Activated effector memory CD4-positive, alpha-beta T cell treated with anti-CD3 and anti-CD28 coated beads, Interleukin-2, amount 50 U/mL, for 16 hours (primary cell): ENCODE measurements at places on chromosomes 3 and 15.

DNA sequence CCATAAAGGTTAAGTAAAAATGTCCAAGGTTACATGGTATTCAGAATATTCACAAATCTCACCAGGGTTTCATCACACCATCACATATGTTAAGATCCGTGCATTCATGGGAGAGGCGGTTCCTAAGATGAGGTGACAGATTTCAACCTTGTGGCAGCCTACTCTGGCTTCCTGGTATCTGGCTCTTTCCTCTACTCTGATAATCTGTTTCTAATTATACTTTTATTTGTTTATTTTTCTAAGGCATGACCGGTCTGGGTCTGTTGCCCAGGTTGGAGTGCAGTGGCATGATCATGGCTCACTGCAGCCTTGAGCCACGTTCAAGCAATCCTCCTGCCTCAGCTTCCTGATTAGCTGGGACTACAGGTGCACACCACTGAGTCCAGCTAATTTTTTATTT is 34.4 kb downstream of the RAF1 start:
- DNase-seq, result no peak

GRCh38 chr3:184757022-184757651 is 45.3 kb upstream of the MAGEF1 start:
- no peak for DNase-seq

DNA sequence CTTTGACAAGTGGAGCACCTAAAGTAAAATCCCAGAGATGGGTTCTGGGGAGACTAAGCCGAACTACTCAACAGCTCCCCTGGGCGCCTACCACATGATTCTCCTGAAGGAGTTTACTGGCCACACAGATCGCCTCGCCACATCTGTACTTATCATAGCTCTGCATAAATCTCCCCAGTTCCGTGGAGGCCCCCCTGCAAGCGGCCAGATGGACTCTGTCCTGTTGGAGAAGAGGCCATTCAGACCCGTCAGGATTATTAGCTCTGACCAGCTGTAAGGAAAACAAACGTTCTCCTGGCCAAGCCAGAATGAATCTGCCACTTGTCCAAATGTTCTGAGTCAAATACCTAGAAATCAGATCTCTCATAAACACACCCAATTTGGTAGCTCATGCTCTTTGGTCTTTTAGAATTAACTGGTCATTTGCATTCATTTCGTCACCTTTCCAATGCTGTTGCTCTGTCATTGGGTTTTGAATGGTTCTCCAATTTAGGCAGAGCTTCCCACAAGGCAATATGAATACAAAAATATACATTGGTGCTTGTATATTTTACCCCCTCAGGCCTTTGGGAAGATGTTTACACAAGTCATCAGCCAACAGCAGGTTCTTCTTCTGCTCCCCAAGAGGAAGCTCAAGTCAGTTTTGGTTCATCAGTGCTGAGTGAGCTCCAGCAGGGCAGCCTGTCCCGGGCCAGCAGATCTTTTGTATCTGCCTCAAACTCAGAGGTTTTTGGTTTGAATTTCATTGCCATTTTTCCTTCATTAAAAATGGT is 124.5 kb downstream of the THSD4 start:
- no peak for DNase-seq

GRCh38 chr3:174640932-174641331 is 218.2 kb upstream of the NAALADL2 start:
- no peak for DNase-seq

- no peak for DNase-seq
Observed at GRCh38 chr3:15654127-15654526, 52.6 kb downstream of the BTD start.

GRCh38 chr3:193039058-193039457 is 121.4 kb upstream of the MB21D2 start:
- no peak for DNase-seq

GRCh38 chr15:29432191-29433049 is 162.8 kb upstream of the NSMCE3 start:
- no peak for DNase-seq

GRCh38 chr15:43518197-43518761 is 871 bp downstream of the MAP1A start:
- DNase-seq, result no peak

GRCh38 chr3:117962750-117963149 is 1071.9 kb downstream of the IGSF11 start:
- no peak for DNase-seq

DNA sequence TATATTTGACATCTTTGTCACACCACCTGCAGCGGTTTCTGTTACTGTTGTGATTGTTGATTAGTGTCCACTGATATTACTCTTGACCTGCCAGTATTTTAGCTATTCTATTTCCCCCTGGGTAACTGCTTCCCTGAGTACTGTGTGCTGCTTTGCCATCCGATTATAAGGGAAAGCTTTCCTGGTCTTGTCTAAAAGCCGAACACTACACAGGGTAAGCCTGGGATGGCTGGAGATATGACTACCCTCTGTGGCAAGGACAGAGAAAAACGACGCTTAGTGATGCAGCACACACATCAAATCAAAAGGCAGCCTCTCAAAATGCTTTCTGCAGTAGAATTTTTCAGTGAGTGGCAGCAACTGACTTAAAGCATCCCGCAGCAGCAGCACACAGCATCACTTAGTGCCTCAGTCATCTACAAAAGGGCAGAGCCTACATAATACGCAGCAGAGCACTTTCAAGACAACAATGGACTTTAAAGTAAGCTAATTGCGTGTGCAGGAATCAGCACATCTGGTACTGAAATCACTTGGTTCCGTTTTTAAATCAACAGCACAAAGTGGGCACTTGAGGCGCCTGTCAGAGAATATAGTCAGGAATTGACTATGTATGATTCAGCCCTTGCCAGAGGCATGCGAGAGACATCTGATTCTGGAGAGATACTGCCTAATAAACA is 656.3 kb upstream of the TGFBR2 start:
- DNase-seq, result no peak

DNA sequence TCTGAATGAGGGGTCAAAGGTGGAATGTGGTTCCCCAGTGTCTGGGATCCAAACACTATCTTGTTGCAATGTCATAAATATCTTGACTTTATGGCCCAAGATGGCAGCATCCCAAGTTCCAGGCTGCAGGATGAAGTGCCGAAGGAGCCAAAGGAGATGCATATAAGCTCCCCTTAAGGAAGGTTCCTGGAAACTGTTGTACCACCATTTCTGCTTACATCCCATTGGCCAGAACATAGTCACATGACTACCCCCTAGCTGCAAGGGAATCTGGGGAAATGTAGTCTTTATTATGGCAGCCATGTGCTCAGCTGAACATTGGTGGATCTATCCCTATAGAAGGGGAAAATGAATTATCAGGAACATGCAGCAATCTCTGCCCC is 54.3 kb downstream of the BDH1 start:
- DNase-seq, result no peak

DNA sequence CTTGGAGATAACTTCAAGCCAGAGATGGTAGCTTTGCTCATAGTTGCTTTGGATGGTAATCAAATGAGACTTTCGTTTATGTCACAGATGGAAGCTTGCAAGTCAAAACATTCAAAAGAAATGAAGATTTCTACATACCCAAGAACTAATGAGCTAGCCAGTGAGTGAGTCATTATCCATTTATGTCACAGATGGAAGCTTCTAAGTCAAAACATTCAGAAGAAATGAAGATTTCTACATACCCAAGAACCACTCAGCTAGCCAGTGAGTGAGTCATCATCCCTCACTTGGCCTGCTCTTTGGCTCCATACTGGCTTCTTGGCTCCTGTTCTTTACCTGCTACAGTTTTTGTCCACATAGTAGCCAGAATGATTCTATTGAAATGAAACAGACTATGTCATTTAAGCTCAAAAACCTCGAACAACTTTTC is 559.8 kb upstream of the CBLB start:
- no peak for DNase-seq

DNA sequence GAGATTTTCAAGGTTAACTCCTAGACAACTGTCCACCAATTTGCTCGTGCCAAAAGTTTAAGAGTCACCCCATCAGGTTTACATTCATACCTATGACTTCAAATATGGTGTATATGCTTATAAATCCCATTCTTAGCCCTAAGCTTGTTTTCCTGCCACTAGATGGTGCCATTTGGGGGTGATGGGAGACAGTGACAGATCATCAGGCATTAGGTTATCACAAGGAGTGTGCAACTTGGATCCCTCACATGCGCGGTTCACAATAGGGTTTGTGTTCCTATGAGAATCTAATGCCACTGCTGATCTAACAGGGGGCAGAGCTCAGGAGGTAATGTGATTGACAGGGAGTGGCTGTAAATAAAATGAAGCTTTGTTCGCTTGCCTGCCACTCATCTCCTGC is 182.7 kb downstream of the CNTN6 start:
- DNase-seq, result no peak

DNA sequence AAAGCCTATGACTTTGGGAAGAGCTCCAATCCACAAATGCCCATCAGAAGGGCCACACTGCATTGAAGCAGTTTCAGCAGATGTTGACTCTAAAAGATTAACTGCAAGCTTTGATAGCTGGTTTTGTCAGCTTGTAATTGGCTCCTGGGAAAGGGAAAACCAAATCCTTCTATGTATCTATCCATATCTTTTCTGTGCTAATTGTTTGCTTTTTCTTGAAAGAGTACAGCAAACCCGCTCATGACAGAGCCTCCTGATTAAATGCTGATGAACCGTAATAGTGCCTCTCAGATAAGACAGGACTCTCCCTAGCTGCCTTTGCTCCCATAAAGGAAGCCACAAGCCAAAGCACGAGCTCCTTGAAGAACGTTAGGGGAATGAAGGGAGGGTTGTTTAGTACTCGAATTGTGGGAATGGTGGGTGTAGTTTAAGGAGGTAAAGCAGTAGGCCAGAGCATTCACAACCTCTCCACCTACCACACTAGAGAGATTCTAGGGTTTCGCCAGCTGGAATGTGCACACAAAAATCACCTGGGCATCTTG is 33.6 kb upstream of the LRIG1 start:
- DNase-seq, result no peak

DNA sequence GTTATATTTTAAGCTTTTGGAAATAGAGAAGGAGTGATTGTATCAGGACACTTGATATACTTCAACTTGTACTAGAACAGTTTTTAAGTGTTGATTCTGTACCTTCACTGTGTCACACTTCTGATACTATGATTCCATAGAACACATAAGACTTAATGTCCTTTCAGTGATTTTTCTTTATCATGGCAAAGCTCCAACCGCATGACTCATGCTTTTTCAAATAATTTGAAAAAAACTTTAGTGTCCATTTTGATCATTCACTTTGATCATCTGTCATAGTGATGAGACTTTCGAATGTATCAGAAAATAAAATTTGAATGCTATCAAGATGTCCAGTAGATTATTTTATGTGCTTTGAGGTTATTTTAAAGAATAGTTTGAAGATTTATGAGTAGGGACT is 32.0 kb downstream of the AP4E1 start:
- no peak for DNase-seq

GRCh38 chr3:127779747-127780146 is 42.6 kb downstream of the MGLL start:
- no peak for DNase-seq

DNA sequence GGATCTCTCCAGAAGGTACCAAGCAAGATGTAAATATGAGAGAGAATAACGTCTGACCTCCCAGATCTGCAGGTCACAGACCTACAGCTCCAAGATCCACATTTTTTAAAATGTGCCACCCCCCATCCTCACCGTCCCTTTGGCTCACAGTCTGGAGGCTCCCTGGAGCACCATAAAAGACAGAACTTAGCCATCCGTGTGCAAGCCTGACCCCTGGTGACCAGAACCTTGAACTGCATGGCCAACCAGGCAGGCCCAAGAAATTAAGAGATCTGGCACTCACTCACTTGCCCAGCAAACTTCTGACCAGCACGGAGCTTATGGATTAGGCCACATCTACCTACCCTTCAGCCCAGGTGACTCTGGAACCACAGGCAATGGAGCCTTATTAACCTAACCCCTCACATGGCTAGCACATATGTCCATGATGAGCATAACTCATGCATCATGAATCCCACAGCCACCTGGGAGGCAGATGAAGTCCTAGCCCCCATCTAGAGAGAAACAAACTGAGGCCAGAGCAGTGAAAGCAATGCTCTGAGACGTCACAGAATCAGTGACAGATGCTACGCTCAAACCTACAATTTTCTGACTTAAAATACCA is 275.3 kb downstream of the UACA start:
- peak; percentile 90 for DNase-seq

DNA sequence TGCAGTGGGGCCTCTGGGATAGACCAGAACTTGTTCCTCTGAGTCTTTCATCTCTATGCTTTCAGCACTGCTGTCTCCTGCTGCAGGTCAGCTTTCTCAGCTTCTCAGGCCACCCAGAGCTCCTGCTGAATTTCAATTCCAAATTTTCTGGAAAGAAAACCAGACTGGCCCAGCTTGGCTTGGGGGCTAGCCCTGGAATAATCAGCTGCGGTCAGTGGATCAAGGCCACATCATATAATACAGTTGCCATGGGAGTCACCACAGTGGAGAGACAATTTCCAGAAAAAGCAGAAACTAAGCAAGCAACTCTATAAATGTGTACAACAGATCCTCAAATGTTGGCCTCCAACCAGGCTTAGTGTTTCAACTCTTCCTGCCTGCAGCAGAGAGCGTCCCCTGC is 91.1 kb upstream of the SLC24A5 start:
- no peak for DNase-seq

- DNase-seq, result peak; percentile 38
Observed at GRCh38 chr15:25803036-25803435, 60.1 kb downstream of the ATP10A start.

GRCh38 chr3:11247362-11247761 is 24.8 kb upstream of the ATG7 start:
- DNase-seq, result no peak

DNA sequence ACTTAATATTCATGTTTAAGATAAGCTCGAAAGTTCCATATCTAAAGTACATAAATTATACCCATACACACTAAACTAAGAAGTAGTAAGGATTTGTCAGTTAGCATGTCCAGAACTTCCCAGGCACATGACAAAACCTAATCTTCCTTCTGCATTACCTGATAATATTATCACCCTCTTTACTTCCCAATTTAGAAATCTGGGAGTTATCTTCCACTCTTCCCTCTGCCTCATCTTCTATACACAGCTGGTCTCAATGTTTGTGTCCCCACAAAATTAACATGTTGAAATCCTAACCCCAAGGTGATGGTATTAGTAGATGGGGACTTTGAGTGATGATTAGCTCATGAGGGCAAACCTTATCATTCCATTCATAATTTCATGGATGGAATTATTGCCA is 15.3 kb downstream of the GABPB1 start:
- DNase-seq, result no peak

GRCh38 chr3:5476403-5476802 is 288.9 kb downstream of the EDEM1 start:
- DNase-seq, result no peak

DNA sequence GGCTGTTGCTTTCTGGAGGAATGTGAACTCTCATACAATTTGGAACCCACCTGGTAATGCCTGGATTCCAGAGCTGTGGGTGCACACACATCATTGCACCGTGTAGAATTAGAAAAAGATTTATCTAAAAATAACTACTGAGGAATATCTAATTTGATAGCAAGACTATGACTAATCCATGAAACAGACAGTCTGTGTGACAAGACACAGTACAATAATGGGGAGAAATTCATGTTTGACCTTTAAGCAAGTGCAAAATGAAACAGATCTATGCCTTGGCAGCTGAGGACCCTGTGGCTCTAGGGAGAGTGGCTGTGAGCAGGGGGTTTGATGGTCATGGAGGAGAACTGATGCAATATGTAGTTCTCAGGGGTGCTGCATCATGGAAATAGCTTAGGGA is 7.9 kb upstream of the DOCK3 start:
- no peak for DNase-seq
